Left colon (tissue), 2 donors: ENCODE measurements at places on chromosomes 6 and 20. TPM values are rescaled to one million over a fixed set of nuclear protein-coding genes. Genes with fewer than 3 reads are reported as not detected.

The TFAP2D gene
- total RNA-seq, result not detected

GRCh38 chr6:7730784-7731227 is 4.9 kb downstream of the BMP6 start:
- no peak for DNase-seq

The TREM2 gene
- total RNA-seq, result 2.9 TPM

- DNase-seq, result no peak
Measured at GRCh38 chr20:31948008-31948407, 3.8 kb downstream of the PDRG1 start.

- DNase-seq, result no peak
Measured at GRCh38 chr6:3908961-3909360, 59.8 kb downstream of the FAM50B start.

The SPATS1 gene
- total RNA-seq, result not detected

DNA sequence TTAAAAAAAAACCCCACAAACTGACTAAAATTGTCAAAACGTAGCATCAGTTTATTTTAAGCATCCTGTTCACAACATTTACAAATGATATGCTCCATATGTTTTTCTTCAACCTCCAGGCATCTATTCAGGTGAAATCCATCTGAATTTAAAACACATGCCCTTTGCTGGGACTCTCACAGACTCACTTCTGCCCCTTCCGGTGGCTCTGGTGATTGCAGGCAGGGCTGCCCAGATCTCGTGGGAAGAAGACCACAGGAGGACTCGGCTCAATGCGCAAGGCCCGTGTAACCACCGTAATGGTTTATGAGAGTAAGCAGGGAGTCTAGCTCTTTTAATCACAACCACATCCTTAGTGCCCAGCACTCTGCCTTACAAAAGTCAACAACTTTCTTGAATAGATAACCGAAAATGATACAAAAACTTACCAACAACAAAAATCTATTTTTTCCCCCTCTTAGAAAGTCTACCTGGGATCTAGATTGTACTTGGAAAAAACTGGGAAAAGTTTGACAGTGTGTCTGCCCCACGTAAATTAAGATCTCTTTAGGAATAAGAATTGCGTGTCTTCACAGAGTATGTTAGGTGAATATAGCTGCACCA is 139.1 kb downstream of the KIF16B start:
- DNase-seq, result no peak

- DNase-seq, result no peak
Measured at GRCh38 chr6:14965424-14966075, 280.3 kb upstream of the JARID2 start.

DNA sequence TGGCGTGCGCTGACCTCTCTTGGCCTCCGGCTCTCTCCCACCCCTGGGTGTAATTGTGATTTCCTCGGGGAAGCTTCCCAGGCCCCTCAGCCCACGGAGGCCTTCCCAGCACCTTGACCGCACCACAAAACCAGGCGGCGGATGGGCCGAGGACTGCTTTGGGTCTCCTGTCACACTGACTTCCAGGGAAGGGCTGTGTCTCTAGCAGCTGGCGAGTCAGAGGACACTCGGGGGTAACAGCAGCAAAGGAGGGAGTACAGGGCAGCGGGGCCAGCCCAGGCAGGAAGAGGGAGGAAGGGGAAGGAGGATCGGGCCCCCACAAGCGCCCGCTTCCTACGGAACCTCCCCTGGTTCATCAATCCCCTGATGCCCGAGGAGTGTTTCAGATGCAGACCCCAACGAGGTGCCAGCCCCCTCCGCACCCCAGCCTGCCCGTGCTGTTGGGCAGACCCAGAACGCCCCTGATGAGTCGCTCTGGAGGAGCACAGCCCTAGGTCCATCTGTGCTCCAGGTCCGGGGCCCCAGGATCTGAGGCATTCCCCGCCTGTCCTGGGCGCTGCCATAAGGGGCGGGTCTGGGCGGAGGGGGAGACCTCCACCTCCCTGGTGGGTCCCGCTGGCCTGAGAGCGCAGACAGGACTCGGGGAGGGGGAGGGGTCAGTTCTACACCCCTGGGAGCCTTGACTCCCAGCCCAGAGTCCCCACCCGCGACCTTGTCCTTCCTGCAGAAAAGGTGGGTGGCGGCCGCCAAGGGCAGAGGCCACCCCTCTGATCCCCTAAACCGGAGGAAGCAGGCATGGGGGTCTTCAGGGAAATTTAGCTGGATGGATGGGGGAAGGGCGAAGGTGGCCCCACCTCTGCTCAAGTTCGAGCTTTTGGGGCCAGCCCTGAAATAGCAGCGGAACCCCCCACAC is 956 bp downstream of the CHRNA4 start:
- DNase-seq, result no peak

The SLC29A1 gene
- 13.0 TPM for total RNA-seq

- no peak for DNase-seq
Measured at GRCh38 chr6:4820704-4821276, 44.6 kb downstream of the CDYL start.
